Stimulated activated CD4-positive, alpha-beta T cell treated with anti-CD3 and anti-CD28 coated beads, Interleukin-2, amount 100 ng/mL, for 48 hours (primary cell): ENCODE measurements at places on chromosomes 2 and 18.

DNA sequence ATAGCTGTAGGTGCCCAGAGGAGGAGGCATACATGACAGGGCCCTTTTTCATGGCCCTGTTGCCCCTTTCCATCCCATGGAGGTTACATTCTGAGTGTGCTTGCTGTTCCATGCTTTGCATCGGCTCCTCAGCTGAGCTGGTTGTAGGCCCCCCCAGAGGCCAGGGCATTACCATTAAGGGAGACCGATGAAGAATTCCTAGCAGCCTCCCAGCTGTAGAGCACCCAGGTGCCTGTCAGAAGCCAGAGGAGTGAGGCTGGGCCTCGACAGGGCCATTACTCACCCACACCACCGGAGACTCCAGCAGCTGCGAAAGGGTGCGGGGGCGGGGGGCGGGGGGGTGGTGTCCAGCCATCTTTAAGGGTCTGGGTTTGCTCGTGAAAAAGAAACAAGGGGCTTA, 72.2 kb downstream of the GALNT14 start:
- no peak for DNase-seq

DNA sequence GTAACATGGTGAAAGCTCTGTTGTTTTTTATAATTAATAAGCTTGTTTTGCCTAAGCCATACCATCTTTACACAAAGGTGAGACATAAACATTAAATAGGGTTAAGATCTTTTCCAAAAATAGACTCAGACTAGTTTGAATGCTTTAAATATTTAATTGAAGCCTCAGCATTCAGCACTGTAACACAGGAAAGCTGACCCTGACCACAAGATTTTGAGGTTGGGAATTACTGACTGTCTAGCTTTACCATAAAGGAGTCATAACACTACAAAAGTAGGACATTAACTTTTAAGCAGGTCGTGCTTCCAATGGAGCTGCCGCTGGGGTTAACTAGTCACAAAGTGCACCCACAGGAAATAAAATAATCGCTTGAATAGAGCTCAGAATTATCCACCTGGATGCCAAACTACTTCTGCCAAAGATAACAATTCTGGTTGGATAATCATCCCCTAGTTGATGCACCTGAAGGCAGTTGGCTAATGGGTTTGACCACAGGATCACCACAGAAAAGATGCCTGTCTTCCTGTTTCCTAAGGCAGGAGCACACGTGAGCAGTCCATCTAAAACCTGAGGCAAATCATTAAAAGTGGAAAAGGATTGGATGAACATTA, 106.2 kb downstream of the COBLL1 start:
- no peak for DNase-seq

DNA sequence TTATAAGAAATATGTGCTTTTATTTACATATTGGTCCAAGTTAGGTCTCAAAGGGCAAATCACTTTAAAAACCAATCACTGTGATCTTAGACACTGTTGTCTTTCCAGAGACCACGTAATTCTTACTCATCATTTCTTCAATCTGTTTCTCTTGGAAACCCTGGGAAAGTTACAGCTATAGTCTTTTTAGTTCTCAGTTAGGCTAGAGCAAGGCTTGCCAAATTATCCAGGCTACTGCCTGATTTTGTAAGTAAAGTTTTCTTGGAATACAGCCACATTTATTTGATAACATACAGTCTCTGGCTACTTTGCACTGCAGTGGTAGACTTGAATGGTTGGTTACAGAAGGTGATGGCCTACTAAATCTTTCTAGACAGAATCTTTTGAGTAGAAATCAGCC, 106.0 kb downstream of the KIAA1328 start:
- no peak for DNase-seq

DNA sequence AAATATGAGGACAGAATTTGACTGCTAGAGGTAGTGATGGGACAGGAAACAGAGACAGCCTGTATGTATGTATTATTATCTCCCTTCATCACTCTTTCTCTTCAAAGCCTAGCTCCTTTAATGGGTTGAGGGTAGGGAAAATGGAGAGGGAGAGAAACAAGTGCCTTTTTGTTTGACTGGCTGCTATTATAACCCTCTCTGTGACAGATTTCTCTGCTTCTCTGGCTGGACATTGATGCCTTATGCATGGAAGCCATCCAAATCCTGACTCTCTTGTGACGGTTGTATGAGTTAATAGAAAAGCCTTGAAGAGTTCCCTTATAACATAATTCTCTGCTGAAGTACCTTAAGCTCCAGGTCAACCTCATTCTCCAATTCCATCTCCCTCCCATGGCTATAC, 118.5 kb upstream of the COL5A2 start:
- DNase-seq, result no peak

GRCh38 chr2:99863236-99863902, 279.0 kb downstream of the AFF3 start:
- DNase-seq, result no peak

DNA sequence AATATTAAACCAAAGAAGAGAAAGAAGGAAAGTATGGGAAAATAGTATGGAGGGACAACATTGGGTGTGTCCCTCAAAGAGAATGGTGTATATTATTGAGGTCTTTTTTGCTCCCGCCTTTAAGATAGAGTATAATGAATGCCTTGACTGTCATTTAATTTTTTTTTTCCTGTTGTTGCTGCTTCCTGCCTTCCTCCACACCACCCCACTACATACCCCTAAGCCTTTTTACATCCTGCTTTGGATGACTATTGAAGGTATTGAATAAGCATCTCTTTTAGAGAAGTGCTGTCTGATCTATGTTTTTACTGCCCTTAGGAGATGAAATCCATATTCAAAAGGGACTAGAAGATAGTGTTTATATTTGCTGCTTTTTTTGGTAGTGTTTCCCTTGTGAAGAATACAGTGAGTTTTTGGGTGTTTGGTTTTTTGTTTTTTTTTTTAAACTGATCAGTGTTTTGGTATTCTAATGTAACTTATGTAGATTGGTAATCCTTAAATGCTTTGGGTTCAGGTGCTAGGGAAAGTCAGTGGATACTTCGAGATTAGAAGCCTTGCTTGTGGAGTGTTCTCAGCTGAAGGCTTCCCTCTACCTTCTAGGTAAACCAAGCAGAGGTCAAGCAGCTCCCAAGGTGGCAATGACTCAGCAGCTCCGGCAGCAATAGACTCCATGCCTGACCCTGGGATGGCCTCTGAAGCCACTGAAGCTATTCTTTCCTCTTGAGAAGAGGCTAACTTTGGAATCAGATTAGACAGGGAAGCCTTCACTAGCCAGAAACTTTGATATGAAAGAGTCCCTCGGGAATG, 5.0 kb downstream of the FZD7 start:
- DNase-seq, result no peak

GRCh38 chr2:65438137-65438899, 5.9 kb upstream of the SPRED2 start:
- DNase-seq, result no peak

GRCh38 chr2:28322051-28322450, 70.6 kb upstream of the FOSL2 start:
- no peak for DNase-seq

- no peak for DNase-seq
Observed at GRCh38 chr2:215878476-215879063, 134.8 kb downstream of the MREG start.

DNA sequence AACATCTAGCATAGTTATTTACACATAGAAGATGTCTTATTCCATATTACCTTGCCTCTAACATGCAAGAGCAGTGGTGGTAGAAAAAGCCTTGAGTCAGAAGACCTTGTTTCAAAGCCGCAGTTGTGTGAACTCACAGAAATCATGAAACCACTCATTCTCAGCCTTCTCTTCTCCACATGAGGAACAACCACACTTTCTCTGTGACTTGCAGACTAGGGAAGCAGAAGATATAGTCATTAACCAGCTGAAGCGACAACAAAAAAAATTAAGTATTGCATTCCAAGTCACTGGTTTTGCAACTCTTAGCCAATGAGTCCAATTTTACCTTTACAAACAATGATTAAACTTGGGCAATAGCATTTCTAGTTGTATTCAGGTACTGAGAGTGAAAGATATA, 19.0 kb downstream of the TWSG1 start:
- DNase-seq, result no peak

DNA sequence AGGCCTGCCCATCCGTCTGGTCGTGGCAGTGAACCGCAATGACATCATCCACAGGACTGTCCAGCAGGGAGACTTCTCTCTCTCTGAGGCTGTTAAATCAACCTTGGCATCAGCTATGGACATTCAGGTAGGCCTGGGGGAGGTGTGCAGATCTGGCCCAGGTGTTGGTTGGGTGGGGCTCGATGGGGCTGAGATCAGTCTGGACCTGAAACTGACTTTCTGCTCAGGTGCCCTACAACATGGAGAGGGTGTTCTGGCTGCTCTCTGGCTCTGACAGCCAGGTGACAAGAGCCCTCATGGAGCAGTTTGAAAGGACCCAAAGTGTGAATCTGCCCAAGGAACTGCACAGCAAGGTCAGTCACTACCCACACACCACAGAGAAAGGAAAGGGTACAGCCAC, 12.6 kb downstream of the THNSL2 start:
- DNase-seq, result no peak

DNA sequence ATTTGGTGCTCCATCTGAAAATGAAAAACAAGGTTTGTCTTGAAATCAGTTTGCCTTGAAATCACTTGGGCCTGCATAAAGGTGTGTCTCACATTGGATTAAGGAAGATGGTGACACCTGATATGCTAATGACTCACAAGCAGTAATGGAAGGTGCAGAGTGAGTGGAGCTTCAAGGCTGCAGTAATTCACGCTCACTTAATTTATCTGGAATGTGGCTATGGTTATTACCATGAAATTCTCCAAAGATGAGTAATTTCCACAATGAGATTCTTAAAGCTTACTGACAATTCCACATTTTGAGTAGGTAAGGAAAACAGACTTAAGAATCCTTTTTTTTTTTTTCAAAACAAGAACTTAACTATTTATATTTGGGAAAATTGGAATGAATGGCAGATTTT, 156.8 kb downstream of the PAX3 start:
- no peak for DNase-seq

DNA sequence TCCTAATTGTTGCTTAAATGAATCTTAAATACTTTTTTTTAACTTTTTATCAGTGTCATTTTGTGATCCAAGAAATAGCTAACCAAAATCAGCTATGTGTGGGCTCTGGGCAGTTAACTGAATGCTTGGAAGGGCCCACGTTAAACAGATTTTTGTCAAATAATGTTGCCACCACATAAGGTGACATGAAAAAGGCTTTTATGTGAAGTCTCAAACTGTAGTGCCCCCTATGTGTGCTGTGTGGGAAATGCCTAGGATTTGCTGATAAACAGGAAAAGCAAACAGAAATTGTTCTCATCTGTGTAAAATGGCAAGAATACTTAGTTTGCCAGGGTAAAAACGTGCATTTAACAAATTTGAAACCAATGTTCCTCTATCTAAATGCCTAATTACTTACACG, 242.2 kb downstream of the ZNF516 start:
- DNase-seq, result no peak

- DNase-seq, result no peak
Observed at GRCh38 chr2:64658269-64658668, 4.6 kb upstream of the SERTAD2 start.

DNA sequence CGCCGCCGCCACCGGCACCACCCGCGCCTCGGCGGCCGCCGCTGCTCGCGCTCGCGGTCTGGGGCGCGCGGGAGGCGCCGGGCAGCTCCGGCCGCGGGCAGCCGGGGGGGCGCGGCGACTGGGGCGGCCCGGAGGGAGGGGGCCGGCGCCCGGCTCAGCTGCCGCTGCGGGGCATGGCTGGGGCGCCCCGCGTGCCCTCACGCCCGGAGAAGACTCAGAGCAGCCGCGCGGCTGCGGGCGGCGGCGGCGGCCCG, 295 bp downstream of the GAREM1 start:
- DNase-seq, result no peak

GRCh38 chr2:112141626-112142007, 3.4 kb downstream of the FBLN7 start:
- no peak for DNase-seq

- DNase-seq, result no peak
Observed at GRCh38 chr2:38123911-38124310, 48.0 kb upstream of the CYP1B1 start.

GRCh38 chr2:225192869-225193268, 150.6 kb upstream of the DOCK10 start:
- DNase-seq, result no peak

GRCh38 chr2:4585057-4585635, 881.8 kb downstream of the DCDC2C start:
- DNase-seq, result no peak
